ENCODE measurements at places on chromosomes 3 and 15.

- DNase-seq: no peak
Measured at GRCh38 chr3:172364374-172365027, 83.8 kb downstream of the GHSR start.

DNA sequence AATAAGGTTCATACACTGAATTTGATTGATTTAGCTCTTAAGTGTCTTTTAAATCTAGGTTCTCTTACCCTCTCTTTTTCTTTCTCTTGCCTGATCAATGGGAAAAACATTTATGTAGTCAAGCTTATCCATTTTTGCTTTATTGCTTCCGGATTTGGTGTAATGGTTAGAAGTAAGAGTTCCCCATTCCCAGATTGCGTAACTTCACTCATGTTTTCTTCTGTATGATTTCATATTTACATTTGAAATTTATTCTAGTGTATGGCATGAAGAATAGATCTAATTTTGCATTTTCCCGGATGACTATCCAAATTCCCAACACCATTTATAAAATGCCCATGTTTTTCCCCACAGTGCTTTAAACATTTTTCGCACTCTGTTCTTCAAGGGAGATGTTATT lies 27.9 kb upstream of the SV2B start:
- no peak for DNase-seq

GRCh38 chr3:71183549-71183948 lies 400.0 kb downstream of the FOXP1 start:
- DNase-seq: no peak

DNA sequence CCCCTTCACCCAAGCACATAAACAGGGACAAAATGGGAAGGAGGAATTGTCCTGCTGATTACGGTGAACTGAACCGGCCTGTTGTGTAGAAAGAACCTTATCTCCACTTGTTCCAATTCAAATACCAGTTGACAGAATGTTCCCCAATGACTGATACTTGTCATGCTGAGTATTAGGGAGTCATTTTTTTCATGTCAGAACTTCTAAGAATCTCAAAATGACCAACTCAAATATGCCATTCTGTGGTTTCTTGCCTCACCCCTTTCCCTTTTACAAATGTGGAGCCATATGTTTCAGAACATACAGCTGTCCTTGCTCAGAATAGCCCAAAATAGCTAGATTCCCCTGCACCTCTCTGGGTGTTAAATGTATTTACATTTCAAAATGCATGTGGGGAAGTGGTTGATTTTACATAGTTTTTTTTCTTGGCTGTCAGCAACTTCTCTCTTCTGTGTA lies 405.9 kb upstream of the TBL1XR1 start:
- no peak for DNase-seq

GRCh38 chr3:182121401-182121800 lies 409.7 kb downstream of the SOX2 start:
- peak; percentile 43 for DNase-seq

- no peak for DNase-seq
Measured at GRCh38 chr3:7204848-7205156, 343.9 kb downstream of the GRM7 start.

- DNase-seq: no peak
Measured at GRCh38 chr3:65788461-65788860, 250.3 kb downstream of the MAGI1 start.

DNA sequence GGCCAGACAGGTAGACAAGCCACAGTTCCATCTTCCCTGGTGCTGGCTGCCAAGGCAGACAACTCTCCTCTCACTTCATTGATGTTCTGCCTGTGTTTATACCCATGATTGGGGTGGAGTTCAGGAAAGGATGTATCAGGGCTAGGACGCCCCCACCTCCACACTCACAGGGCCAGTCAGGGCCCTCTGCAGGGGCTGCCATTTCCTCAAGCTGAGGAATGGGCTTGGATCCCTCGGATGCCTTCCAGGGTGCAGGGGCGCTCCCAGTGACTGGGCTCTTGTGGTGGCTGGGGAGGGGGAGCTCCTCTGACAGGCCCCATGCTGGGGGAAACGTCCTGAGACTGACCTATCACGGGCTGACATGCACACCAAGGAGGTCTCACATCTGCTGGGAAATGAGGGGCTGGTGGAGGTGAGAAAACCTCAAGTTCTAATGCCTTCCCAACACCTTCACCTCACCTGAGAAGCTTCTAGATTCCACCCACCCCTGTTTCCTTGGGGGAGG lies 31.4 kb downstream of the SEMA7A start:
- no peak for DNase-seq

DNA sequence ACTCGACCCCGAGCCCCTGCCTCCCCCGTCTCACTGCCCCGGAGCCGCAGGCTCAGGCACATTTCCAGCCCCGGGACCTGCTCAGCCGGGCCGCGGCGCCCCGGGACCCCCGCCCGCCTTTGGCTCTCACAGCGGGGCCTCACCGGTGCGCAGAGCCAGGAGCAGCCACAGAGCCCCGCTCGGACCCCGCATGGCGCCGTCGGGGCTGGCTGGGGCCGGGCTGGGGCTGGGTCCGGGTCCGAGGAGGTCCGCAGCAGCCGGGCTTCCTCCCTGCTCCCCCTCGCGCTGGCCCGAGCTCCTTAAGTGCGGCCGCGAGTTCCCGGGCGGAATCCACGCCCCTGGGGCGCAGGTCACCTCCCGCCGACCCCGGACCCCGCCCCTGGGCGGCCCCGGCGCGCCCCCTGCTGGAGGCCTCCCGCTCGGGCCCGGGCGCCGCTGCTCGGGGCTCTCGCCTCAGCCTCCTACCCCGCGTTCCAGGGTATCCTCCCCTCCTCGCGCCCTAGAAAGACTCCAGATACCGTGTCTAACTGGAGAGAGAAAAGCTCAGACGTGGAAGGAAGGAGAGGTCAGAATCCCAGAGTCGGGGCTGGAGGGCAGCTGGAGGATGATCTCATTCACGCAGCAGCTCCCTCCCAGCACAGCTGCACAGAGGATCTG lies at the start of gene MELTF:
TSS of gene MELTF (minus strand) at position 307 of the 657 bp plus-strand sequence. CDS start at position 192, 115 bp downstream.
- peak; percentile 39 for DNase-seq

DNA sequence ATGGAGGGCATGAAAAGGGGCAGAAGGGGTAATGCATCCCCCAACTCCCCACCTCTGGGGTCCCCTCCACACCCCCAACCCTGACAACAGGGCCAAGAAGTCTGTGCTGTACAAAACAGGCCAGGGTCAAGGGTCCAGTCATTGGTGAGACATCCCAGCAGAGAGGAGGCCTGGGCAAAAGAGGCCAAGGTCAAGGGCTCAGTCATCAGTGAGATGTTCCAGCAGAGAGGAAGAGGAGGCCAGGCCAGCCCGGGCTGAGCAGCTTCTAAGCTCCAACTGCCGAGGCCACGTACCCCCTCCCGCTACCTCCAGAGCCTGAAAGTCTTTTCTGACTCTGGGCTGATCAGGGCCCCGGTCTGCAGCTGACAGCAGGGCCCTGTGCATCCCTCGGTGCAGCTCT lies 52.4 kb downstream of the LHFPL4 start:
- no peak for DNase-seq

- DNase-seq: no peak
Measured at GRCh38 chr3:117045143-117045542, 335.6 kb downstream of the TUSC7 start.

GRCh38 chr3:137766876-137767537 lies 2.9 kb downstream of the SOX14 start:
- DNase-seq: no peak

- DNase-seq: no peak
Measured at GRCh38 chr3:170835336-170835735, 34.7 kb downstream of the RPL22L1 start.

DNA sequence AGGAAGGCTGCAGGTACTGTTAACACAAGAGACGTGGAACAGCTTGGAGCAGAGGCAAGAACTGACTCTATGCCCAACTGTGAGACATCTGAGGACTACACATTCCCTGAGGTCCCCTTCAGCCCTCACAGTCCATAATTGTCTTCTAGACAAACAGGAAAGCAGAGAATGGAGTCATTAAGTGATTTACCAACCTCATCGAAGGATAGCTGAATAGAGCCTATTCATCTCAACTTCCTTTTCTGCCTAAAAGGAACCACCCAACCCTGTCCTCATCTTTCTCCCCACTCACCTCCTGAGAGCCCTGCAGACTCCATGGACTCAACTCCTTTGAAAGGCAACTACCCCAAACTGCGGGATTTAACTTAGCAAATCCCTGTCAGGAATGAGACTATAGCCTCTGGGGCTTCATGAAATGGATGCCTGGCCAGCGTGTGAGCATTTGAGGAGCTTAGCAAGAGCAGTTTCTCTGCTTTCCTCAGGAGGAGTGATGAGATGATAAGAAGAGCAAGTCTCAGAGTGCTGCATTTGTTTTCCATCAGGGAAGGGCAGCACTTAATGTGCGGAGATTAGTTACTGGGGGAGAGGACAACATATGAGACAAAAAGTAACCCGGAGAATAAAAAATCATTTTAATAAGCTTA lies 61.5 kb upstream of the FILIP1L start:
- DNase-seq: no peak

DNA sequence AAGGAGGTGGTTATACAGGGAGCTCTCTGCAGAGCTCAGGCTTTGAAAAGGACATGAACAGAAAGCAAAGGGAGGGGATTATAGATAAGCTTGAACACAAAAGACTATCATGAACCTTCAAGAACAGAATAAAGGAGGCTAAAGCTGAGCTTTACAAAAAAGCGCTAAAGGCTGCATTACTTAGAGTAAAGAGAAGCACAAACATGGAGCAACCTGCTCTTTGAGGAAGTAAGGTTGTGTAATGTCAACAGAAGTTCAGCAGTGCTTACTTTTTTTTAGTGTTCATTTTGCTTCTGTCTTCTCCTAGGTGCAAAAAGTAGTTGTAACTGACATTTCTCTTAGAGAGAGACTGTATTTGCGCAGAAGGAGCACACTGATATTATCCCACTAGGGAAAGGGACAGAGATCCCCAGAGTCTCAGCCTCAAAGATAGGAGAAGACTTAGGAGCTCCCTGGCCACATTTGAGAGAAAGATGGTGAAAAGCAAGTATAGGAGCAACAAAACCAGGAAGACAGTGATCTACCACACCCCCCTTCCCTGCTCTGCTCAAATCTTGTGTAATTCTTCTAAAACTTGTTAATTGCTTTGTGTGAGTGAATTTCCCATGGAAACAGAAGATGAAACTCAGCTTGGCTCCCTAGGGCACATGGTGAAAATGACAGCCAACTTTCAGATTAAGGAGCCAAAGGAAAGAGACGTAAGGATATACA lies 54.7 kb downstream of the QTRT2 start:
- DNase-seq: no peak

- DNase-seq: no peak
Measured at GRCh38 chr3:147415874-147416273, 6.7 kb downstream of the ZIC1 start.

- DNase-seq: no peak
Measured at GRCh38 chr15:36208868-36209582, 370.4 kb upstream of the CDIN1 start.

GRCh38 chr15:28919679-28920655 lies 34.2 kb downstream of the APBA2 start:
- DNase-seq: no peak

GRCh38 chr15:101173233-101174119 lies 78.4 kb downstream of the CHSY1 start:
- DNase-seq: no peak

GRCh38 chr15:97446138-97446537 lies 514.4 kb upstream of the ARRDC4 start:
- DNase-seq: no peak

GRCh38 chr15:94745371-94745770 lies 514.0 kb downstream of the MCTP2 start:
- no peak for DNase-seq

DNA sequence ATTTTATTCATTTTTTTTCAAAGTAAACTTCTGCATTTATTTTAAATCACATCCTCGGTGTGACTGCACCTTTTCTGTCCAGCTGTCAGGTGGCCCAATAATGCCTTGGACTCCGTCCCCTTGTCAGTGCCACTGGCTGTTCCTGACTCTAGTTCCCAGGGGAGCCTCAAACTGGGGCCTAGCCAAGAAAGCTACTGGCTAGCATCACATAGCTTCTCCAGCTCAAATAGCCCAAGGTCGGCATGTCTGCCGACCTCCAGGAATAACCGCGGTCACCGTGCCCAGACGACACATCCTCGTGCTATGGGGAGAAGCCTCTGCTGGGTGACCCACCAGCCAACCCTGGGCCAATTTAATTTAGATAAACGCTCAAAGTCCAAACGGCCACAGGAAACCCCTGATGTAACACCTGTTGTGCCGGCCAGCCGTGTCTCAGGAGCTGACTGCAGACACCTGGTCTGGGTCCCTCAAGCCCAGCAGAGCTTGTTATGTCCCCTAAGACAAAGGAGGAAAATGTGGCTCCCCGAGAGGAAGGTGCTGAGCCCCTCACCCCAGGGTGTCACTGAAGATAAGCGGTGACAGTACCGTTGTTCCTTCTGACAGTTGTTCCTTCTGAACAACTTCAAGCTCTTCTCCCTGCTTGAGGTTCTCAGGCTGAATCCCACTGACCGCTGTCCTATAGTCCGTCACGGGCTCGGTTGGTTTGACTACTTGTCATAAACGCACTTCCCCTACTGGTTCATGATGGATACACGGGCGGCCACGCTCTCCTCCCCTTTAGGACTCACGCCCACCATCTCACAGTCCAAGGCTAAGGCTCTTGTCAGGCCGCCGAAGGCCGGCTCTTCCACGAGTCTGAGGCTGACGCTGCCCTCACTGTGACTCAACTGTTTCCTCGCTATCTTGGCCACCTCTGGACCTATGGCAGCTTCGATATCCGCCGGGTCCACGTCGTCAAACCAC lies 126.2 kb downstream of the KLF13 start:
- DNase-seq: no peak

GRCh38 chr3:4271834-4272233 lies 31.3 kb upstream of the SETMAR start:
- peak; percentile 31 for DNase-seq

DNA sequence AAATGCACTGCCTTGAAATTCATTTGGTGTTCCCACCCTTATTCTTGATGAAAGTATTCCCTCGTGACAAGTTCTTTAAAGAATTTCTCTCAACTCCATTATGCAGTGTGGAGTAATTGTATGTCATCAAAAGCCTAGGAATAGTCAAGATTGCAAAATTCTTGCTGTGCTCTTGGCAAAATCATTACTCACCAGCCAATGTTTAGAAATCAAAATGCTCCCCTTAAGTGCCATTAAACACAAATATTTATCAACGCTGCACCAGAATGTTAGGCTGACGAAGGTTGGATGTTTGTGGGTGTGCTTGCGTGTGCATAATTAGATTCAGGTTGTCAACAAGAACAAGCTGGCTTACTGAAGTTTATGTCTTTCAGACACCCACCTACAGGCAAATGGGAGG lies 40.5 kb downstream of the SST start:
- DNase-seq: no peak

- DNase-seq: no peak
Measured at GRCh38 chr3:143252931-143253330, 133.4 kb downstream of the CHST2 start.

DNA sequence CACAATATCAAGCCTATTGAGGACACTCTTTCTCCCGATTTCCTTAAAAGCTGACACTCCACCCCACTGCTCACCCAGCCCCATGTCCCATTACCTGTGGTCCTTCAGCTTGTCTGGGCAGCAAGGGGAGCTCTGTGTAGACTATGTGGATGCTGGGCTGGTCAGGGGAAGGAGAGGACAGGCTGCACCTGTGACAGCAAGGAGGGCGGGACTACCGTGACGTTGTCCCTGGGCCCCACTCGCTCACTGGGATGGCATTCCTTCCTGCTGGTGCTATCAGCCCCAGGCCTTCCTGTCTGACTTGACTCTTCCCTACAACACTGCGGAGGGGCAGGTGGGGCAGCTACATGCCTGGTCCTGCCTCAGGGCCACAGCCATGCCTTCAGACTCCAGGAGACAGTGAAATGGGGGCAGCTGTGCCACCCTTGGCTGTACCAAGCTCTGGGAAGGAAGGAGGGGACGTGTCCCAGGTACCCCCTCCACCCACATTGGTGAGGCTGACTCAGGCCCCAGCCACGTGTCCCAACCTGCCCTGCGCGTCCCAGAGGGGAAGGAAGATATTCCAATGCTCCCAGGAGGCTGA lies at the start of gene TMEM40:
TSS of gene TMEM40 (minus strand) at position 163 of the 583 bp plus-strand sequence. CDS start 9,427 bp downstream, outside the sequence.
- DNase-seq: no peak

GRCh38 chr3:9552252-9552999 lies 1.2 kb downstream of the LHFPL4 start:
- no peak for DNase-seq

Measured in globus pallidus (tissue), 1 donor.